K562 (cell line): ENCODE measurements at places on chromosomes 7 and 10.
A peak's percentile ranks its signal among the peaks of the same experiment; 100 is the strongest.

DNA sequence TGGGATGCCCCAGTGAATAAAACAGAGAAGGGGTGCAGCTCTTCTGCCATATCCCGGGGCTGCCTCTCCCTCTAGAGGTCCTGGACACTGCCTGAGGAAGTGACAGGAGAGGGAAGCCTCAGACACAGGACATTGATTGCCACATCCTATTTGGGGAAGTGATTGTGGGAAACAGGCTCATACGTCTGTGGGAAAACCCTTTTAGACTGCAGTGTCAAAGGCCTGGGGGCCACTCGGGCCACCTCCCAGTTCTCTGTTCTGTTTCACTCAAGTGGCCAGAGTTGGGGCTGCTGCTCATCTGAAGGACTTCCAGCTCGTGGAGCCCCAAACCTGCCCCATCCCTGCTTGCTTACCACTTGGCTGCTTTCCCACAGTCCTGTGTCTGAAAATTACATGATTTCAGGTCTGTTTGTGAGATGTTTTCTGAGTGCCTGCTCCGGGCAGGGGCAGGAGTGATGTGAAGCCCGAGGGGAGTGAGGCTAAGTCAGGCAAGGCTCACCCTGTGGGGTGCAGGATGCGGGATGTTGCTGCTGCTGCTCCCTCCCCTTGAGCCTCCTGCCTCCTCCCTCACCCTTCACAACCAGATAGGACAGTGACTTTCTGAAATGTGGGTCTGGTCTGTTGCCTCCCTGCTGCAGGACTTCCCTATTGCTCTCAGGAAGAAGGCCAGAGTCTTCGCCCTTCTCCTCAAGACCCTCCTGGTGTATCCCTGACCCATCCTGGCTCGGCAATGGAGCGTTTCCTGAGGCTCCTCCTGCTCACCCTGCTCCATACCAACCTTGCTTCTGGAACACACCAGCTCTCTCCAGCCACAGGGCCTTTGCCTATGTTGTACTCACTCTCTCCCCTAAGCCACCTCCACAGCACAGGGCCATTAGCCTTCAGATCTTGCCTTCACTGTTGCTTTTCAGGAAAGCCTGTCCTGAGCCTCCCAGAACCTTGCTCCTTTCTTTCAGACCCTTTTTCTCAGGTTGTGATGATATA lies 58.4 kb downstream of the NEURL1 start:
- DNase-seq, result no peak

- no peak for DNase-seq
Observed at GRCh38 chr7:28988810-28989209, 30.7 kb upstream of the TRIL start.

DNA sequence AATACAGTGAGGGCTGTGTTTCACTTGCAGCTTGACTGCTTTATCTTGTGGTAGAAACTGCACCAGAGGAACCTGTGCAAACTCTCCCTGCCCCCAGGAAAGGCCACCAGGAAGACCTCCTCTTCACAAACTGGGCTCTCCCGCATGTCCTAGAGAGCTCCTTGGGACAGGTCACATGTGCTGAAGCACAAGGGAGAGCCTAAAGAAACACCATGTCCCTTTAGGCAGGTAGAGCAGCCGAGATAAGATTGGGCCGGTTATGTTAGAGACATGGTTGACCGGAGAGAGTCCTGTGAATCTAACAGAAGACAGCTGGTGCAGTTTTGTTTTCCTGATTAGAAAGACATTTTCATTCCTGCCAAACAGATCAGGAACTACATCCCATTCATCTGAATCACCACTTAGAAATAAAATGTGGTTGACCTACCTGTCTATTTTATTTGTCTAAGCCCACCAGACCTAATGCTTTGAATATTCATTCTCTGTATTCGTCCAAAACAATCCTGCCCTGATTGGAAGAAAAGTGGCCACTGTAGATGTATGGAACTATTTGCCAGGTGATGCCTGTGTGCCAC lies 224.1 kb downstream of the GLI3 start:
- DNase-seq, result no peak

DNA sequence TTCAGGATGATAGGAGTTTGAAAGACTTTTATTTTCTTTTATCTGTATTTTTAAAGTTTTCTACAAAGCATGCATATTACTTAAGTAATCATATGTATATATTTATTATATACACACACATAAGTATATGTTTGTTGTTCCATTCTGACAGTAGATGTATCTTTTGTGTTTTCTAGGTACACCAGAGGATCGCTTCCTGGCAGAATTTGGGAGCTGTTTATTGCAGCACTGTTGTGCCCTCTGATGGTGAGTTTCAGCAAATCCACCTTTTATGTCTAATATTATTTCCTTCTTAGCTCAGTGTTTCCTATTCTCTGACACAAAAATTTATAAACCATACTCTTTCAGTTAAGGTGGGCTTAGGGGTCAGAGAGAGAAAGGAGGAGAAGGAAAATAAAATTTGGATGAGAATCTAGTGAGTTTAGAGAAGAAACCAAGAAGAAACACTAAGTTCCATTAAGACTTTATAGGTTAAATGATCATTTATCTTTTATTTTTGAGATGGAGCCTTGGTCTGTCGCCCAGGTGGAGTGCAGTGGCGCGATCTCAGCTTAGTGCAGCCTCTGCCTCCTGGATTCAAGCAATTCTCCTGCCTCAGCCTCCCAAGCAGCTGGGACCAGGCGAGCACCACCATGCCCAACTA lies 59.2 kb upstream of the OIT3 start:
- DNase-seq, result peak; percentile 17

DNA sequence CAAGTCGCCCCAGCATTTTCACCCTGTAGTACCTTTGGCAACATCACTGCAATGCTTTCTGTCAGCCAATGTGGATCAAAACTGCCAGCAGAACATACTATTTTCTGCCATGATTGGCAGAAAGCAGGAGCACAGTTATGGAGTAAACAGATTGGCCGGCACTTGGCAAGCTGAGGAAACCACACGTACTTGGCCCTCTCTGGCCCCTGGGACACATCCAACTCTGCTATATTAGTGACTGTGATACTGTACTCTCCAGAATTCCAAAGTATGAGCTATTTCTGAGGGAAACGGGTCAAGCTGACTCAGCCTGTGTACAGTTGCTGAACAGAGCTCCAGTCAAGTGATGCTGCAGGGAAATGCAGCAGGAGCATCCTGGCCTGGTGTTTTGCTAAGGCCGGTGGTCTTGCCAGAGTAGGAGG lies 39.8 kb upstream of the LANCL2 start:
- no peak for DNase-seq

- DNase-seq, result no peak
Observed at GRCh38 chr10:29346296-29347001, 57.6 kb downstream of the LYZL1 start.

DNA sequence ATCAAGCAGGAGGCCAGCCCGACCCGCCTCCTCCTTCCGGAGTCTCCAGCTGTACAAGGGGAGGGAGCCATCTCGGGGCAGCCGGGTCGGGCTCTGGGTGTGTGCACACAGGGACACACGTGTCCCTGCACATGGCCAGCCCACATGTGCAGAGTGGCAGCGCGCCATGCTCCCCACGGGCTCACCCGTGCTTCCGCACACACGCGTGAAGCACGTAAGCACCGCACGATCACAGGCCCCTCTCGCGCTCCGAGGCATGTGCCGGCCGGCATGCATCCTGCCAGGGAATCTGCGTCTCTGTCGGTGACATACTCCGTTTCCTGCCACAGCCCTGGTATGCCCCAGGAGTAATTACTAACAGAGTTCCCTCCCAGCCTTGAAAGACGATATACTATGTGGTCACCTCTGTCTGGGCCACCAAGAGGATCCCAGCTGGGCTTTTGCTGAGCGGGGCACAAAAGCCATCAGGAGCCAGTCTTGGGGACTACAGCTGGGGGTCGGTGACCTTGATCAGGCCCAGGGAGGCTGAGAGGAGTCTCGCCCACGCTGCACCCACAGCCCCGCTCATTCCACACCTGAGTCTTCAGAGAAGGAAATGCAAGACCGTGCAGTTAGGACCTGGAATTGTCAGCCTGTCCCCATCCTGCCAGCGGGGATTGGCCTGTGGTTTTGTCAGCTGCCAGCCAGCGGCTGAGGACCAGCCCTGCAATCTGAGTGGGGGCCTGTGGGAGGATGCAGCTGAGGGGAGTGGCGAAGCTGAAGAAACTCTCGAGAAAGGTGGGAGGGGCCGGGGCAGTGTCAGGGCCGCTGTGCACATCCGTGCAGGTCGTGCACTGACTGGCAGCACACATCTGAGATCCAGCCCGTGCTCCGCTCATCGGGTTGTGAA lies 11.0 kb upstream of the LFNG start:
- peak; percentile 38 for DNase-seq

GRCh38 chr10:22251751-22252223 lies 34.0 kb upstream of the EBLN1 start:
- DNase-seq, result no peak

DNA sequence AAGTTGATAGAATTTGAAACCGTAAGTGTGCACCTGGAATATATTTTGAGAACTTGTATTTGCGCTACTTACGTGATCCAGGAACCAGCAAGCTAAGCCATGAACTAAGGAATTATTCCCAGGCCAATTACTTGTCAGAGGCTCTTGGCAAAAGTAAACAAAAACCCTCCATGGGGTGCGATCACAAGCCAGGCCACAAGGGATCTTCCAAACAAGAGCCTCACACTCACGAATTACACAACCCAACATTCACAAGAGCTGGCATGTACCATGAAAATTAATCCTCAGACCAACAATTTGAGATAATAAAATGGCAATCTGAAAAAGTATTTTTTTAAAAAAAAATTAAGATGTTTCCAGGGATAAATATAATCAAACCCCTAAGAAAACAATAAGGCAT lies 467.0 kb upstream of the AKR1E2 start:
- DNase-seq, result no peak

DNA sequence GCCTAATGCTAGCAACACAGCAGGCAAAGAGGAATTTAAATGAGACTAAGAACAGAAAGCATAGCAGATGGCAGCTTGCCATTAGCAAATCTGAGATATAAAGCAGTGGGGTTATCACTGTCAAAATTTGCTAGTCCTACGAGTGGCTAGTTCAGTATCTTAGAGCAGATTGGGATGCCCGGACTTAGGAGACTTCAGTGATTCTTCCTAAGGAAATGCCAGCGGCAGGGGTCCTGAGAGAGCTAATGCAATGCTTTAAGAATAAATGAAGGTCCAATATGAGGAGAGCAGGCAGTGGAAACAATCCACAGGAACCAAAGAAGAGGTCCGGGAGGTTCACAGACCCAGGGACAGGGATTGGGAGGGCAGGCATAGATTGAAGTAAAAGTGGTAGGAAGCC lies 169.3 kb upstream of the NPSR1 start:
- no peak for DNase-seq

- DNase-seq, result no peak
Observed at GRCh38 chr7:33750177-33750576, 155.2 kb upstream of the BMPER start.

DNA sequence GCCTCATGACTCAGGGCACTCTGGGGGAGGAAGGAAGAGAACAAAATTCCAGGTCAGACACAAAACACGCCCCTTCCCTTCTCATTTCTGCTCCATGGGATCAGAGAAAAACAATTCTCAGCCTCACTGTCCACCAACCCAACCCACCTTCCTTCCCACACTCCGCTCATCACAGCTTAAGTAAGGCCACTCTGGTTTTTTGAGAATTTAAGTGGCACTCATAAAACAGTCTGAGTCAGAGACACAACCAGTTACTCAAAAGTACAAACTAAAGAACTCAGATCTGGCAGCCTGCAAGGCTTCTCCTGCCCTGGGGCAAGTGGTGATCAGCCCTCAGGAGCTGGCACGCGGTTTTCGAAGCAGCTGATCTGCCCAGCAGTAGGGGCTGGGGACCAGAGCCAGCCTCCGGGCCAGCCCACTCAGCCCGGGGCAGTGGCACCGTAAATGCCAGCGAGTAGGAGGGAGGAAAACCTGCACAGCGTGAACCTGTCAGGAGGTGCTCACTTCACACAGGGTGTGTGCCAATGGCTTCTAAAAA lies 39.1 kb upstream of the ABLIM1 start:
- no peak for DNase-seq

DNA sequence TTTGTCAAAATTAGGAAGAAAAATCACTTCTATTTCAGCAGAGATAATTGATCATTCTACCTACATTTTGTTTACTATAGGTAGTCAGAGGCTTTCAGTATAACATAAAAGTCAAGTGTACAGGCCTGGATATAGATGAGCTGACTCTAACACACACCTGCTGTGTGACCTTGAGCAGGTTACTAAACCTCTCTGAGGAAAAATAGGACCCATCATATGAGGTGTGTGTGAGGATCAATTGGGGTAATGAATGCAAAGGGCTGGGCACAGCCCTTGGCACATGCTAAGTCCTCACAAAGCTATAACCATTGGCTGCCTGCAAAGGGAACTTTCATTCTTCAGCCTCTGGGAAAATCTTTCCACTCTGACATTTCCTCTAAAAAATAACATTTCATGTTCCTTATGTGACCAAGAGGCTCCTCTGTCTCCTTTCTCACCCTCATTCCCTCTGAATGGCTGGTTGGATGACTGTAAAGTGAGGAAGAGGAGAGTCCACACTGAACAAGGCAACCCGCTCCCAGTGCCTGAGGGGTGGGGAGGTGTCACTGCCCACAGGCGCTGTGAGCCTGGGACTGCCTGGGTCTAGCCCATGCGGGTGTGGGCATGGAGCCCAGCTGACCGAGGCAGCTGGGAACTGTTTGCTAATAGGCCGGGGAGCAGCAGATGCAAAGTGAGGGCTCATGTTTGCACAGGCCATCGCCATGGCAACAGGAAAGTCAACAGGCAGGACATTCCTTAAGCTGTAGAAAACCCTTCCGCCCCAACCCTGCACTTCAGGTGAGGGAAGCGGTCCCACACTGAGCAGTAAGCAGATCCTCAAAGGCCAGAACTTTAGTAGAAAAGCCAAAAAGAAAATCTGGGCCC lies 36.8 kb downstream of the MYOF start:
- DNase-seq, result peak; percentile 11

DNA sequence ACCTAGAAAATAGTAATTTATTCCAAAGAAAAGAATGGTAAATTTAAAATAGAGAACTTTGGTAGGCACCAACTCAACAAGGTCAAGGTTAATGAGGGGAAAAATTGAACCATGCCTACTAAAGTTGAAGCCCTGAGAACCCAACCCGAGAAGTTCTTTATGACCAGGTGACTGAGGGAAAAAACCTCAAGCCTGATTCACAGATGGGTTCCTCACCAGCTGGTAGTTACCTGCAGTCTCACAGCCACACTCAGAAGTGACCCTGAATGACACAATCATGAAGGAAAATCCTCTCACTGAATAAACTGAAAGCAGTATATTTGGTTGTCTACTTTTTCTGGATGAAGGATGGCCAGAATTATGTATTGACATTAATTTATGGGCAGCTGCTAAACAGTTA lies 7.0 kb downstream of the C10orf67 start:
- DNase-seq, result no peak

GRCh38 chr7:29955075-29955792 lies 34.4 kb downstream of the SCRN1 start:
- DNase-seq, result no peak

- DNase-seq, result no peak
Observed at GRCh38 chr7:91293840-91294239, 29.6 kb downstream of the FZD1 start.

GRCh38 chr10:58735087-58735486 lies 222.4 kb downstream of the BICC1 start:
- no peak for DNase-seq

- no peak for DNase-seq
Observed at GRCh38 chr10:44986179-44986578, 7.6 kb upstream of the DEPP1 start.

GRCh38 chr7:82018226-82018625 lies 248.4 kb upstream of the HGF start:
- no peak for DNase-seq
